ENCODE measurements at places on chromosomes 12 and 14.
A peak's percentile ranks its signal among the peaks of the same experiment; 100 is the strongest.

DNA sequence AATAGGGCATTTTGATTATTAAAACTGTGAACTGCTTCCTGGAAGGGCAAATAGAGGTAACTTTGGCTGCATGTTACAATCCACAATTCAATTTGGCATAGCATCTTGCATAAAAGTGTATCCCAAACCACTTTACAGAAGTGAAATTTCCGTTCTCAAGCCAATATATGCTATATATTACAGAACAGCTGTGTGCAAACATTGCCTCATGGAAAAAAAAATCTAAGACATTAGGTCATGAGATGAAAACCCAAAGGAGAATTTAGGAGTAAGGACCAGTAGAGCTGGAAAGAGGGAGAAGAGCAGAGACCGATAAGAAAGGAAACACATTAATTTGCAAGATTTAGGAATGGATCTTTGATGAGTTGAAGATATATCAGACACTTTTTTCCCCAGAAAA lies 239.2 kb downstream of the PAX9 start:
- DNase-seq, result no peak

DNA sequence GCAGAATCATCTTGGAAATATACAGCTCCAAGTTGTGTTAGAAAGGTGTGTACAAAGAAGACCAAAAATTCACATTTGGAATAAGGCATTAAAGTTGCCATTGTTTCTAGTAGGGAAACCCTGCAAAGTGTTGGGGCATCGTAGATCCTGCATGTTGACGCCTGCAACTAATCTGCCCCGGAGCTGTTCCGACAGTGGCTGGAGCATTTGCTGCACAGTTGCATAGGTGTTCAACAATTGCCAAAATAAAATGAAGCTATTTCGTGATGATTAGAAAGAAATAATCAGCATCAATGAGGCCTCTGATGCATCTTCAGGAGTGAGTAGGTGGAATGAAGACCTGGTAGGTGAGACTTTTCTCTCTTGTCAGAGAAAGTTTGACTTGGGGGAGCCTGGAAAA lies 47.3 kb downstream of the DAD1 start:
- DNase-seq, result no peak

- no peak for DNase-seq
Observed at GRCh38 chr12:10861366-10861765, 12.1 kb upstream of the PRR4 start.

DNA sequence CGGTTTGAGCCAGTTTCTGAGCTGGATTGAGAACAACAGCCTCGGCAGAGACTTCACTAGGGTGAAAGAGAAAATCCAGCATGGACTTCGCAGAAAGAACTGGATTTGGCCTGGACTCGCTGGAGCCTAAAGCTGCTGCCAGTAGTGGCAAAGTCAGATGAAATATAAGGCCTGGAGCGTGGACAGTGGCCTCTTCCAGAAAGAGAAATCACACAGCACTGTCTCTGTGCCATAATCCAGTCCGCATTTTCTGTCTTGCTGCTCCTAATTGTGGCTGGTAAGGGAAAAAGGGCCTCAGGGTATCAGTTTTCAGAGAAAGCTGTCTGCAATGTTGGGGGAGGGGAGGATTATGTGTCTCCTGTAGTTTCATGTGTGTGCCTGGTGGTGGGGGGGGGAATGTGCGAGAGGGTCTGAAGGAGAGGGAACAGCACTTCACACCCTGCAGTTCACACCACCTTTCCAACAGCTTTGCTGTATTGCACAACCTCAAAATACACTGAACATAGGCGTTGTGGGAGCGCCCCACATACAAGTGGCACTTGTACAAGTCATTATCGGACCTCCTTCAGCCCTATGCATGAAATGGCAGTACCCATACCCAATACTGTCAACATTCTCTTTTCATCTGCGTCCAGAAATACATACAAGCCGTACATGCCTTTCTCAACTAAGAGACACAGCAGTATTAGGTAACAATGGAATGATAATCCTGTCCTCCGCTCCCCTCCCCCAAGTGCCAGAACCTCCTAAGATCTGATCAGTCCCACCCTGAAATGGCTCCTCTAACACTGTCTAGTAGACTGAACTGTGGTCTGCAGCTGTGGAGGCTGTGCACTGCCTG lies 107.5 kb upstream of the ATF7IP start:
- DNase-seq, result peak; percentile 75

GRCh38 chr12:11719678-11720099 lies 70.2 kb downstream of the ETV6 start:
- DNase-seq, result no peak

DNA sequence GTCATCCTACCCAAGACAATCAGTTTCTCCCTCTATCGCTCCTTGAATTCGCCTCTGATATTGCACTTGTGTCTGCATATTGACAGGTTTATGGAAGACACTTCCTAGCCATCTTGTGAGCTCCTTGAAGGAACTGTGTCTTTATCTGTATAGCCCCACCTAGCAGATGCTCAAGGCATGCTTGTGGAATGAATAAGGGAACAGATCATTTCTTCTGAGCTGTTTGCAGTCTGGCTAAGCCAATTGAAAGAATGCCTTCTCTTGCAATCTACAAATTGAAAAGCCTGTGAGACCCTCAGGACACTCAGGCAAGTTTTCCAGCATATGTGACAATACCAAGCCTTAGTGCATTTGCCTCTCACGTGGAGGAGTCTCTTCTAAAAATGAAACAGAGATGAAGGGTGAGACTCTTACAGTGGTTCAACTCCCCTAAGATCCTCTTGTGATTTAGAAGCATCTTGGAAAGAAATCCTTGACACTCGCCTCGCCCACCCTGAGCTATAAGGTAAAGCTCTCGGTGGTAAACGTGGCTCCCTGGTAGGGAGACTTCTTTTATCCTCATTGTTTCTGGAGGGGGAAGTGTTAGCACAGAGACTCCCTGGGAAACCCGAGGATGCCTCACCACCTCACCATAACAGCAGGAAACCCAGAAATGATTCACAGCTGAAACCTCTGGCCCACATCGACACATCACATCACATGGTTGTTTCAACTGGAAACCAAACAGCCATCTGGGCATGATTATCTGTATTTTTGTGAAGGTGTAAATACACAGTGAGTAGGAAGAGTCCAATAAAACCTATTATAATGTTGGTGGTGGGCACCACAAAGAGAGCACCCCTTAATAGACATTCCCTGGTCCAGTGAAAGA lies 112.3 kb upstream of the BCL2L14 start:
- DNase-seq, result no peak

DNA sequence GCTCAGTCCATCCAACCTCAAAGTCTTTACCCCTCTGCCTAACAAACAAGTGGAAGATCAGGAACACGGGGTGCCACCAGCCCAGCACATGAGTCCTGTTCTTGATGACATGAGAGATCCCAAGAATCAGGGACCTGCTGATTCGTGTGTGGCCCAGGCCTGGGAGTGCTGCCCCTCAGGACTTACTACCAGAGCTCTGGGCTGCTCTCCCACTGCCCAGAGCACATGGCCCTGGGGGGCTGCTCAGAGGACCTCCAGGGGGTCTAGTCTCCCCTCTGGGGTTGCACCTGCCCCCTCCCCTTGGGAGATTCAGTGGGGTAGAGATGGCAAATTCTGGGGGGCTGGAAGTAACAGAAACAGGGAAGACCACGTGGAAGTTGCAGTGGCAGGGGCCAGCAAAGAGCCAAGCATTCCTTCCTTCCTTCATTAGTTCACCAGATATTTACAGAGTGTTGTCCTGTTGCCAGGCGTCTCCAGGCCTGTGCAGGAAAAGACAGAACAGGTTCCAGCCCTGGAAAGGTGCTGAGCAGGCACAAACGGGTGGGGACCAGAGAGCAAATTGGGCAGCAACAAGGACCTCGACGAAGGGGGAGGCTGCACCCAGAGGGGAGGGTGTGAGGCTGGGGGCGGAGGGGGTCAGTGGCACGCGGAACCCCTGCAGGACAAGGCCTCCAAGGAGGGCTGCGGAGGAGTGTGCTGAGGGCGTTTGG lies 45.1 kb upstream of the MEG3 start:
- DNase-seq, result no peak

DNA sequence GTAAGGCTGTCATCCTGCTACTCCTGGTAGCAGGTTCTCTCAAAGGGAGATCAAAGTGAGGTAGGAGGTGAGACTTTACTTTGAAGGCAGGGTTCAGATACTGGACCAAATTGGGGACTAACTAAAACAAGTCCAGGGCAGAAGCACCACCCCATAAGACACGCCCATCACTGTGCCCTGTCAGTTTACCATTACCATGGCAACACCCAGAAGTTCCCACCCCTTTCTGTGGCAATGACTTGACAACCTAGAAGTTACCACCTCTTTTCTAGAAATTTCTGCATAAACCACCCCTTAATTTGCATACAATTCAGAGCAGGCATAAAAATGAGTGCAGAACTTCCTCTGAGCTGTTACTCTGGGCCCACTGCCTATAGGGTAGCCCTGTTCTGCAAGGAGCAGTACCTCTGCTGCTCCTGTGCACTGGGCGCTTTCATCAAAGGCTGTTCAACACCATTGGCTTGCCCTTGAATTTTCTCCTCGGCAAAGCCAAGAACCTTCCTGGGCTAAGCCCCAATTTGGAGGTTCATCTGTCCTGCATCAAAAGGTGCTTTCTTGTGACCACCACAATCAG lies 64.8 kb upstream of the MAX start:
- no peak for DNase-seq

DNA sequence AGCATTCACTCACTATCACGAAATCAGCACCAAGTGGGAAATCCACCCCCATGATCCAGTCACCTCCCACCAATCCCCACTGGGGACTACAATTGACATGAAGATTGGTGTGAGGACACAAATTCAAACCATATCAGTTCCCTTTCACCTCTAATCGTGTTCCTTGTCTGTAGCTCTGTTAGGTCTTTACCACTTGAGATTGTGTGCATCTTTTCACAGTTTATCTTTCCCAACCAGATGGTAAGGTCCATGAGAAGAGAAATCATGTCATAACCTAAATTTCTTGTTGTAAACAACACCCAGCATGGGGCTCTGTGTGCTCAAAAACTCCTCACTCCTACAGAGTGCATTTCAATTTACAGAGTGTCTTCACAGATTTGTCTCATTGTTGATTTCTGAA lies 27.1 kb upstream of the PCED1B start:
- DNase-seq, result no peak

GRCh38 chr14:63257299-63257698 lies 53.1 kb downstream of the RHOJ start:
- no peak for DNase-seq

GRCh38 chr14:68950111-68950510 lies 29.0 kb downstream of the ACTN1 start:
- DNase-seq, result no peak

DNA sequence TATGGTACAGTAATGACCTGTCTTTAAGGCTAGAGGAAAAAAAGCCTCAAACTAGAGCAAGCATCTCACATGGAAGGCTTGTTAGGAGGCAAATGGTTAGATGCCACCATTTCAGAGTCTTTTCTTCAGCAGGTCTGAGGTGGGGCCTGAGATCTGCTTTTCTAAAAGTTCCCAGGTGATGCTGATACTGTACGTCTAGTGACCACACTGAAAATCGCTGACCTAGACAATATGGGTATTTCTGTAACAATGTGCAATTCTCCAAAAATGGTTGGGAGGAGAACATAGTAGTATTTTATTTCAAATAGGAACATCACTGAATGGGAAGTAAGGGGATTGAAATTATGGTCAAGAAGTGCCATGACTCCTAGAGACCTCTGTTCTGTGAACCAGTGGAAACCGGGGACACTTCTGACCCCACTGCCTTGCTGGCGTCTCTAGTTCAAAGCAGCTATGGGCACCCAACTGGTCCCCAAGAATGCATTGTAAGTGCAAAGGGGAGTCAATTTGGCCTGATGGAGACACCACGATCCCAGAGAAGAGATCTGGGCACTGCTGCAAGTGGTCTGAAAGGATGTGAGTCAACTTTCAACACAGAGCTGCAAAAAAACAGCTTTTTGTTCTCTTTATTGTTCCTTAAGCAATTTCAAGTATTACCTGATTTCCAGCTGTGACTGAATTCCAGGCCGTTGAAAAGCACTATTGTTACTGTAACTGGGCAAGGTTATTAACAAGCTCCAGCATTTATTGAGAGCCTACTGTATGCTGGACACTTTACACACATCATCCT lies 54.4 kb upstream of the PLEKHG7 start:
- no peak for DNase-seq

GRCh38 chr12:132638541-132639408 lies 20.2 kb downstream of the P2RX2 start:
- no peak for DNase-seq

- no peak for DNase-seq
Observed at GRCh38 chr12:79710707-79711483, 20.1 kb upstream of the PAWR start.

GRCh38 chr14:91261986-91262549 lies 17.6 kb upstream of the GPR68 start:
- DNase-seq, result no peak

- no peak for DNase-seq
Observed at GRCh38 chr14:74979442-74980397, 23.0 kb upstream of the EIF2B2 start.

DNA sequence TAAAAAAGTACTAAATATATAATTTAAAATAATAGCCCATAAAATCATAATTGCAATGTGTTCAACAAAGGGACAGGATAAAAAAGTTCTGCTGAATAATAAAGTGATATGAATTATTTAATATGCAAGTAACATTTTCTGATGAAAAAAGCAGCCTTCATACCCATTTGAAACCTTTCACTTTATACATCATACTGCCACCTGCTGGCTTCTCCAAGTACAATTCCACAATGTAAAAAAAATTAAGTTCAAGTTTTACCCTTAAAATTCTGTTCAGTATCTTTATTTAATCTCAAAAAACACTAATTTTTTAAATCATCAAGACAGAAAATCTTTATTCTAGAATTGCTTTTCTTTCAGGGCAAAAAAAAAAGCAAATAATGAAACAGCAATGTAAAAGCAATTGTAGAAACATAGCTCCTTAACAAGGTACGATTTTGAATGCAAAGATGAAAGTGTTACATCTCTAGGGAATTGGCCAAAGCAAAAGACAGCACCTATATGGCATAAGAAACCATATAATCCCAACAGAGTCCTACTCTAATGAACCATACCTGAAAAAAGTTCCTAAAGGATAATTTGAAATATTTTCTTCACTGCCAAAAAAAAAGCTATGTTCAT lies 15.0 kb downstream of the MDM1 start:
- no peak for DNase-seq

DNA sequence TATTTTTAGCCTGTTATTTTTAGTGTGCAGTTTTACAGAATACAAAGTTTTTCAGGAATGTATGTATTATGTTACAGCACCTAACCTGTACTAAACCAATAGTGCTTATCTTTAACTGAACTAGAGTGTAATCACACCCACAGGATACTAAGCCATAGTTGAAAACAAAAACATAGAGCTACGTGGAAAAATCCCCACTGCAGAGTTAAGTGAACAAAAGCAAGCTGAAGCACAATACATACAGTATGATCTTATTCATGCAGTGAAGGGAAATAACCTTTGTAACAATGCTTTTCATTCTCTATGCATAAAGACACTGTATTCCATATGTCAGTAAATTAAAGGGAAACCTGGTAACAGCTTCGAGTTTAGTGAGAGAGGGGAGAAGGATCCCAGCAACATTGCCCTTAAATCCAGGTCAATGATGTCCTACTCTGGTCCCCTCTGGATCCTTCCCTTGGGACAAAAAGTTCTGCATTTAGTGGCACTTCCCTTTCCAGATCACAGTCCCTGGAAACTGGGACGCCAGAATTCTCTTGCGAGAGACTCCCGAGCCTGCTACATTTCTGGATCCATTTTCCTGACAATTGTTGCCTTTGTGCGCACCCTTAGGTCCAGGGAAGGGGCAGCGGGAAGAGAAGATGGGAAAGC lies 121.3 kb upstream of the CCND2 start:
- no peak for DNase-seq
